ENCODE measurements at places on chromosomes 5 and 9. TPM values are rescaled to one million over a fixed set of nuclear protein-coding genes. Genes with fewer than 3 reads are reported as not detected.
A peak's percentile ranks its signal among the peaks of the same experiment; 100 is the strongest.

Gene ANKRD55
- total RNA-seq, result not detected

Gene DDX41
- total RNA-seq, result 130 TPM

Gene REEP2
- 12.4 TPM for total RNA-seq

Gene MYORG
- total RNA-seq, result 0.56 TPM

Gene SYNPO
- total RNA-seq, result 3.0 TPM

Gene ITK
- not detected for total RNA-seq

Gene EIF4E1B
- not detected for total RNA-seq

Gene CTNND2
- total RNA-seq, result not detected

DNA sequence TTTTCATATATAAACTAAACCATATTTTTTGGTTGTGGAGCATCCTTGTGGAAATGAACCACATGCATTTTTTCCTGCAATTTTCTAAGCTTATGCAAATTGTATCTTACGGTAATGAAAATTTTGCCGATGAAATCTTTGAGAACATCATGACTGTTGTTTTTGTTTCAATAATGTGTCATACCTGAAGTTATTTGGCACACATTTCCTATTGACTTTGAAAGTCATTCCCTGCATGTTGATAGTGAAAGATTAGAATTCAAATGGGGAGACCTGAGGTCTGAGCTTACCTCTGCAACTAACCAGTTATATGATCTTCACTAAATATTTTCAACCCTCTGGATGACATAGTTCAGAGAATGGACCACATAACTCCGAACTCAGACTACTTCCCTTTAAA, 88.5 kb downstream of the PRR16 start:
- 0 out of 2 replicates have a peak, but pooled peaks cover 2% of the 10 kb centered on the region for H3K4me1 ChIP-seq
- DNase-seq, result peak; percentile 29
- no peak overlapping the region for H3K4me3 ChIP-seq

GRCh38 chr5:181215997-181216989, 6.8 kb upstream of the TRIM41 start:
- DNase-seq, result no peak
- no peaks in the 10 kb centered on the region for H3K36me3 ChIP-seq
- H3K4me1 ChIP-seq, result 0 out of 2 replicates have a peak, but pooled peaks cover 2% of the 10 kb centered on the region
- H3K27ac ChIP-seq, result no peak overlapping the region
- no peaks in the 10 kb centered on the region for H3K27me3 ChIP-seq
- H3K4me3 ChIP-seq, result peak overlapping the region; percentile 33

GRCh38 chr5:91224456-91224855, 158.7 kb downstream of the ARRDC3 start:
- H3K36me3 ChIP-seq, result no peaks in the 10 kb centered on the region
- no peak overlapping the region for H3K4me3 ChIP-seq
- H3K4me1 ChIP-seq, result peaks cover under 1% of the 10 kb centered on the region
- H3K27ac ChIP-seq, result no peak overlapping the region
- peak; percentile 22 for DNase-seq

DNA sequence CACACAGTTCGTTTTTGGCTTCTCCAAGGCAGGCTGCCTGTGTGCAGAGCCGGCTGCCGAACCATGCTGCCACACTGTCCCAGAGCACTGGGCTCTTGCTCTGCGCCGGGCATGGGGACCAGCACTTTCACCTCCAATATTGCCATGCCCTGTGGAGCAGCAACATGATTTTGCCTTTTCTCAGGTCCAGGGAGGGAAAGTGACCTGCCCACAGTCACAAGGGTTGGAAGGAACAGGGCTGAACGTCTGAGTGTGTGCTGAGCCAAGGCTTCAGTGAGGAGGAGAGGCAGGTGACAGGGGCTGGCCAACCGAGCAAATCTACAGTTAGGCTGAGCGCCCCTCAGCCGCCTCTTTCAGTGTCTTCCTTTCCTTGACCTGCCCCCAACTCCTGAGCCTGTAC, 34.0 kb upstream of the SYNPO start:
- no peaks in the 10 kb centered on the region for H3K36me3 ChIP-seq
- DNase-seq, result no peak
- no peak overlapping the region for H3K4me3 ChIP-seq
- peaks cover 3% of the 10 kb centered on the region for H3K27me3 ChIP-seq
- no peaks in the 10 kb centered on the region for H3K4me1 ChIP-seq

GRCh38 chr9:138078846-138079245, 201.3 kb downstream of the CACNA1B start:
- H3K4me1 ChIP-seq, result no peaks in the 10 kb centered on the region
- no peaks in the 10 kb centered on the region for H3K36me3 ChIP-seq
- no peaks in the 10 kb centered on the region for H3K27me3 ChIP-seq
- no peak overlapping the region for H3K4me3 ChIP-seq
- no peak overlapping the region for H3K27ac ChIP-seq

- no peaks in the 10 kb centered on the region for H3K27me3 ChIP-seq
- H3K4me1 ChIP-seq, result no peaks in the 10 kb centered on the region
- no peak overlapping the region for H3K4me3 ChIP-seq
- no peaks in the 10 kb centered on the region for H3K36me3 ChIP-seq
Measured at GRCh38 chr5:2639425-2639824, 112.1 kb downstream of the IRX2 start.

DNA sequence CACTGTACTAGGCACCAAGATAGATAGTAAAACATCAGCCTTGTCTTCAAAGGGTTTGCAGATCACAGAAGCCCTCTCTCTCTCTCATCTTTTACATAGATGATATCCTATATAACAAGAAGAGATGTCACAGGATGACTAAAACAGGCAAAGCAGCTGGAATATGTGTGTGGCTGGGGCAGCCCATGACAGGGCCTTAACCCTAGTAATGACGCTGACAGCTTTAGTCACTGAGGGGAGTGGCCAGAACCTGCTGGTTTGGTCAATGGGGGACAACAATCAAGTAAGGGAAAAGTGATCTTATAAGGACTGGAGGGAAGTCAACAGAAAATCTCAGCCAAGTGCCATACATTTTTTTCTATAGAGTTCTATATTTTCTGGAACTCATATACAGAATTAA, 41.9 kb upstream of the RIC1 start:
- H3K4me3 ChIP-seq, result no peak overlapping the region
- H3K36me3 ChIP-seq, result no peaks in the 10 kb centered on the region
- H3K4me1 ChIP-seq, result peaks cover 14% of the 10 kb centered on the region
- no peaks in the 10 kb centered on the region for H3K27me3 ChIP-seq
- DNase-seq, result peak; percentile 95

- no peaks in the 10 kb centered on the region for H3K27me3 ChIP-seq
- peaks cover 10% of the 10 kb centered on the region for H3K4me1 ChIP-seq
Measured at GRCh38 chr5:98110791-98111190, 662.7 kb upstream of the RGMB start.

GRCh38 chr9:135566552-135566951, 5.0 kb downstream of the PAEP start:
- H3K4me3 ChIP-seq, result no peak overlapping the region
- no peaks in the 10 kb centered on the region for H3K27me3 ChIP-seq
- no peaks in the 10 kb centered on the region for H3K4me1 ChIP-seq
- H3K27ac ChIP-seq, result no peak overlapping the region
- DNase-seq, result no peak
- no peaks in the 10 kb centered on the region for H3K36me3 ChIP-seq

GRCh38 chr5:16180789-16181082, 1.1 kb upstream of the MARCHF11 start:
- no peaks in the 10 kb centered on the region for H3K4me1 ChIP-seq
- no peaks in the 10 kb centered on the region for H3K36me3 ChIP-seq
- peaks cover 16% of the 10 kb centered on the region for H3K27me3 ChIP-seq
- no peak overlapping the region for H3K27ac ChIP-seq
